ENCODE measurements at places on chromosomes 5 and 9.

GRCh38 chr9:86639899-86640379 is 285.7 kb upstream of the TUT7 start:
- no peaks in the 10 kb centered on the region for H3K4me1 ChIP-seq
- no peaks in the 10 kb centered on the region for H3K36me3 ChIP-seq
- no peak for DNase-seq

- no peaks in the 10 kb centered on the region for H3K27me3 ChIP-seq
- H3K4me1 ChIP-seq = no peaks in the 10 kb centered on the region
- no peak overlapping the region for H3K27ac ChIP-seq
Measured at GRCh38 chr5:143635888-143636287, 176.1 kb upstream of the HMHB1 start.

- no peak overlapping the region for H3K4me3 ChIP-seq
- H3K36me3 ChIP-seq = no peaks in the 10 kb centered on the region
- no peak overlapping the region for H3K27ac ChIP-seq
- H3K4me1 ChIP-seq = no peaks in the 10 kb centered on the region
Measured at GRCh38 chr9:5481322-5482040, 28.9 kb upstream of the PDCD1LG2 start.

DNA sequence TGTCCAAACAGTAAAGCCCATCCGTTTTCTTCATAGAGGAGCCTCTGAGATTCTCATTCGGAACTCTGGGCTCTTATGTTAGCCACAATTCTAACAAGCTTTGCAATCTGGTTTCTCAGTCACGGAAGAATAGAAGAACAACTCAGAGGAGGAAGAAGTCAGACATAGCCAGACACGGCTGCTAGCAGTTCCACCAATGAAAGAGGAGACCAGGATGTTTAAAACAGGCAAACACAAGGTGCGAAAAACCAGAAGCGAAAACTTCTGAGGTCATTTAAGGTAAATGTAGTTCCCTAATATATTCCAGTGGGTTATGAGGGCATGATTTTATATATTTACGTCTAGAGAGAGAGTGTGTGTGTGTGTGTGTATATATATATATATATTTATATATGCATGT is 34.1 kb upstream of the GDNF start:
- DNase-seq = no peak
- no peaks in the 10 kb centered on the region for H3K36me3 ChIP-seq
- no peaks in the 10 kb centered on the region for H3K27me3 ChIP-seq

Measured in natural killer cell (primary cell).